ENCODE measurements at places on chromosomes 5 and 9.

DNA sequence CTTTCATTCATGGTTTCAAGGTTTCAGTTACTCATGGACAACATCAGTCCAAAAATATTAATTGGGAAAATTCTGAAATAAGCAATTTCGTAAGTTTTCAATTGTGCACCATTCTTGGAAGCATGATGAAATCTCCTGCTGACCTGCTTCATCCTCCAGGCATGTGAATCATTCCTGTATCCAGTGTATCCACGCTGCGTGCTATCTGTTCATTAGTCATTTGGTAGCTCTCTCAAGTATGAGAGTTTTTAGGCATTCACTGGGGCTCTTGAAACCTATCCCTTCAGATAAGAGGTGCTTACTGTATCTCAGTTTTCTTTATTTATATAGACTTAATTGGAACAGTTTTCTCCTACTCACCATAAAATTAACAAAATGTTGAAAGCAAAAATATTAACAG lies 293.0 kb downstream of the CDH12 start:
- DNase-seq = no peak

DNA sequence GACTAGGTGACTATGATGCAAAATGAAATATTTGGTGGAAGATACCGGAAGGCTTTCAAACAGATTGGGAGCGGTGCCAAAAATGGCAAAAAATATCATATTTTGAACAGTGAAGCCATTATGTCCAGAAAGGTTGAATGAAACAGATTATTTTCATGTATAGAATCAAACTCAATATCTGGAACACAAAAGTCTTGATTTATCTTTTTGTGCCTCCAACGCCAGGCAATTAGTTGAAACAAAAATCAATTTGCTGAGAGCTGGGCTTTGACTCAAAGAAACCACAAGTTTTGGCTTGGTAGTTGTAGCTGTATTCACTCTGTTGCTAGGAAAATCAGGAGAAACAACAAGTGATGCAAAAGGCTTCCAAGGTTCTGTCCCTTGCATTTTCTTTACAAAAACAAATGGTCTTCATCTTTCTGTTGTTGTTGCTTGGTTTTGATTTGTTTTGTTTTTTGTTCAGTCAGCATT lies 421.7 kb upstream of the TYRP1 start:
- no peak for DNase-seq

DNA sequence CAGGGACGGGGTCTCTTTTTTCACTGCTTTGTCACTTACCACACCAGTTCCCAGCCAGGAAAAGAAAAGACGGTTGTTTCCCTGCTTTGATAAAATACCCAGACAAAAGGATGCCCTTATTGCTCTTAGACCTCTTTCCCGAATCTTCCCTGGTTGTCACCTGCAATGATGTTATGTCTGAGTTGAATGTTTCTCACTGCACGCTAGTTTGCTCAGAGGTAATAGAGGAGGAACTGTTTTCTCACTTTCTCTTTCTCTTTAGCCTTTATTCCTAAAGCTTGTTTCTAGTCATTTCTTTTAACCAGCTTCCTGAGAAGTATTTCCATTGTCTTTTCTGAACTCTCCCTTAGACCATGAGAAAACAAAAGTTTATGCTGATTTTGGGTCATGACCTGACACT lies 32.9 kb downstream of the ACER2 start:
- DNase-seq = peak; percentile 8

- no peak for DNase-seq
These were observed 41.9 kb downstream of the NIM1K start for GRCh38 chr5:43233946-43234345.

- no peak for DNase-seq
These were observed 203.6 kb downstream of the ELAVL2 start for GRCh38 chr9:23622396-23622795.

- DNase-seq = no peak
These were observed 123.7 kb upstream of the CPEB4 start for GRCh38 chr5:173764332-173765028.

GRCh38 chr9:137319011-137319738 lies 17.1 kb upstream of the NRARP start:
- DNase-seq = no peak

- no peak for DNase-seq
These were observed 301.8 kb upstream of the CDH6 start for GRCh38 chr5:30891660-30892059.

DNA sequence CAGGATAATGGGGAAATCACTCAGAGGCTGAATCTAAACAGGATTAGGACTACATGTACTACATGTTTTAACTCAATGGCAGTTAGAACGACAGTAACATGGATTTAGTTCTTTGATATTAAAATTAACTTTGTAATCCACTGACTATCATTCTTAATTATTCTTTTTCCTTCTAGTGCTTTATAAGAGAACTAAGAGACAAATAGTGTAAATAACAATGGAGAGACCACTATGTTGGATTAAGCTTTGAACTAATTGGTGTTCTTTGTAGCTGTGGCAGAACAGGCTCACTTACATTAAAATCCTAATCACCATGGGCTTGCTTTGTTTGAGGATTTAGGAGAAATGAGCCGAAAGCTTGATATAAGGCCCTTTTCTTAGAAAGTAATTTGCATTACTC lies 18.8 kb downstream of the NMRK1 start:
- DNase-seq = no peak

- no peak for DNase-seq
These were observed 171.1 kb upstream of the FSTL4 start for GRCh38 chr5:133783481-133783880.

DNA sequence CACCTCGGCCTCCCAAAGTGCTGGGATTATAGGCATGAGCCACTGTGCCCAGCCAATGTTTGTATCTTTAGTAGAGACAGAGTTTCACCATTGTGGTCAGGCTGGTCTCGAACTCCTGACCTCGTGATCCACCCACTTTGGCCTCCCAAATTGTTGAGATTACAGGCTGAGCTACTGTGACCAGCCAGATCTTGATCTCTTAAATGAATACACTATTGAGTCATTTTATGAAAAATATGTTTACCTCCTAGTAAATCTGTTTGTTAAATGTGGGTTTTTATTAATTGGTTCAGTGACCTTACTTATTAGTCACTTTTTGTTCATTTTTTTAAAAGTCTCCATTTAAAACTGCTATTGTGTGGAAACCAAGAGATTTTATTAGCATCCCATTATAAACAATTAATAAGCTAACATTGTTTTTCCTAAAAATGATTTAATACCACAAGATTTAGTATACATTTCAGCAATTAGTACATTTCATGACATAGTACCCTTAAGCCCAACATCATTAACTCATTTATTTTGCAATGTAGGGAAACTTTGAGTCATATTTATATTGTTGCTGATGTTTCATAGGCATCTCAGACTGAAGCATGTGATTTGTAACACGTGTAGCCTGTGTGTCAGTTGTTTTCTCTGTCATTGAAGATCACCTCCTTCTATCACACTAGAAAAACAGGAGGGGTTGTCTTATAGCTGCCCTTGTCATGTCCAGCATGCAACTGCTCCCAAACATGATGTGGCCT lies 261.2 kb downstream of the TAF11L14 start:
- no peak for DNase-seq

- no peak for DNase-seq
These were observed 13.5 kb downstream of the NSD1 start for GRCh38 chr5:177146891-177147638.

- no peak for DNase-seq
These were observed 11.9 kb downstream of the GIN1 start for GRCh38 chr5:103108086-103108485.

DNA sequence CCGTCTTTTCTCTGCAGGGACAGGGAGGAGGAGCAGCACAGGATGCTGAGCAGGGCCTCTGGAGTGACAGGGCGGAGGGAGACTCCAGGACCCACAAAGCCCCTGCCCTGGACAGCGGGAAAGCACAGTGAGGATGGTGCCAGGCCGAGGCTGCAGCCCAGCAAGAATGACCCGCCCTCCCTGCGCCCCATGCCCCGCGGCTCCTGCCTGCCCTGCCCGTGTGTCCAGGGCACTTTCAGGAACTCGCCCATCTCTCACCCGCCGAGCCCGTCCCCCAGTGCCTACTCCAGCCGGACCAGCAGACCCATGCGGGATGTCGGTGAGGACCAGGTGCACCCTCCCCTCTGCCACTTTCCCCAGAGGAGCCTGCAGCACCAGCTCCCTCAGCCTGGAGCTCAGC lies 9.1 kb upstream of the EXOC3 start:
- no peak for DNase-seq

- DNase-seq = no peak
These were observed 144.5 kb upstream of the GDNF start for GRCh38 chr5:37984300-37984699.

GRCh38 chr5:82560561-82560960 lies 282.4 kb upstream of the RPS23 start:
- no peak for DNase-seq

DNA sequence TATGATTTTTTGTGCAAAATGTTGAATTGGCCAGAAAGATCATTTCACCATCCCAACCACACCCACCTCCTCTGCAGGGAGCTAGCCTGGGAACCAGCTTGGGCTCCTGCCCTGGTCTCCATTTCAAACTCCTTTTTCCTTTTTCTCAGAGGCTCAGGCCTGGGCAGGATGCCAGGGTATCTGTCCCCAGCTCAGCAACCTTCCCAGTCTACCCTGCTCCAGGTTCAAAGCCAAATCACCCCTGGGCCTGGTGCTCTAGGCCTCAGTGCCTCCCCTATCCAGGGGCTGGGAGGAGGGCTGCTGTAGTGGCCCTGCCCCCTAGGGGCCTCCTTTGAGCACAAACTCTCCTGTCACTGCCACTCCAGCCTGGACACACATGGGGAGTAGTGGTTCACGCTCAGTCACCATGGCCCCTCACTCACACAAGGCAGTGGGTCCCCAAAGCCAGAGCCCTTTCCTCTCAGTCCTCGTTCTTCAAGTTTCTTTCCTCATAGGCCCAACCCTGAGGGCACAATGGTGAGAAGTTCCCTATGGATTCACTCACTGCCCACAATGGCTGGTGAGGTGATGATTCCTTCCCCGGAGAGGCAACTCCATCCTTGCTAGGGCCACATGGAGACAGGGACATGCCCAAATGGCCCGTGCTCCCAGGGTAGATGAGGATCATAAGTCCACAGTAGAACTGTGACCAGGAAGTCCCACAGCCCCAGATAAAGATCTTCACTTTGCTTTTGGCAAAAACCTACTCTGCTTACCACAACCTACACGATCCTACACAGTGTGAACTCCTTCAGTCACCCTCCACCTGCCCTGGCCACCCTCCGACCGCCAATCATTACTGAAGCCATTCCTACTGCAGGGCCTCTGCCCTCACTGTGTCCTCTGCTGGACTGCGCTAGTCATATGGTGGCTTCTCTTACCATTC lies 1.6 kb upstream of the ST6GALNAC4 start:
- no peak for DNase-seq

DNA sequence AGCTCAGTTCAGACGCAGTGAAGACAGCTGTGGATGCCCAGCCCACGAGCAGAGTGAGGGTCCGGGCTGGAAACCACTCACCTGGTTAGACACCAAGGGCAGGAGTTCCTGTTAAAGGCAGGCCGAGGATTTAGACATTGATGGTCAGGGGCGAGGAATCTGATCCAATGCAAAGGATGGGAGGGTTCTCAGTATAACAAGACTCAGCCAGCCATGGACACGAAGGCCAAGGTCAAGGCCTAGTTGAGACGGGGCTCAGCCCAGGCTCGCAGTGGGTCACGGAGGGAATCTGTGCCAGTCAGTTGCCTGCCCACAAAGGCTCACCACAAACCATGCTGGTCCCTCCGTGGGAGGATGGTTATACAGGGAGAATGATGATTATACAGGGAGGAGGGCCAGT lies 63.3 kb upstream of the FCN1 start:
- DNase-seq = no peak

GRCh38 chr5:75152860-75153259 lies 83.8 kb downstream of the ANKRD31 start:
- no peak for DNase-seq

- no peak for DNase-seq
These were observed 109.9 kb upstream of the CPEB4 start for GRCh38 chr5:173778152-173778782.

- DNase-seq = no peak
These were observed 235.6 kb downstream of the DNAH5 start for GRCh38 chr5:13708906-13709305.

DNA sequence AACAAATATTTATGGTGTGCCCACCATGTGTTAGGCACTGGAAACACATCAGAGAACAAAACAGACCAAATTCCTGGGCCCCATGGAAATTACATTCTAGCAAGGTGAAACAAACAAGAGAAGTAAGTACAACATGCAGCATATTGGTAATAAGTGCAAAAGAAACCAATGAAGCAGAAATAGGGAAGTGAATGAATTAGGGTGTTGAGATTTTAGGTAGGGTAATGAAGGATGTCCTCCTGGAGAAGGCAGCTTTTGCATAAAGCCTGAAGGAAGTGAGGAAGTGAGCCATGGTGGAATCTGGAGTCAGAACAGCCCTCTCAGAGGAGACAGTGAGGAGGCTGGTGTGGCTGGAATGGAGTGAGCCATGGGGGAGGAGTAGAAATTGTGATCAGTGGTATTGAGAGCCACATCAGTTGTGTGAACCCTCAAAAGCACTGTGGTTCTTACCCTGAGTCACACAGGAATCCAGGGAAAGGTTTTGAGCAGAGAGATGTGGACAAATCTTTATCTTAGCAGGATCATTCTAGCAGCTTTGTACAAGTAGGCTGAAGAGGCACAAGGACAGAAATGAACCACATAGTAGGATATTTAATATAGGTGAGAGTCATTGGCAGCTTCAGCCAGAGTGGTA lies 52.7 kb upstream of the ARL15 start:
- no peak for DNase-seq

- no peak for DNase-seq
These were observed 57.9 kb upstream of the ANKH start for GRCh38 chr5:14929293-14930065.

DNA sequence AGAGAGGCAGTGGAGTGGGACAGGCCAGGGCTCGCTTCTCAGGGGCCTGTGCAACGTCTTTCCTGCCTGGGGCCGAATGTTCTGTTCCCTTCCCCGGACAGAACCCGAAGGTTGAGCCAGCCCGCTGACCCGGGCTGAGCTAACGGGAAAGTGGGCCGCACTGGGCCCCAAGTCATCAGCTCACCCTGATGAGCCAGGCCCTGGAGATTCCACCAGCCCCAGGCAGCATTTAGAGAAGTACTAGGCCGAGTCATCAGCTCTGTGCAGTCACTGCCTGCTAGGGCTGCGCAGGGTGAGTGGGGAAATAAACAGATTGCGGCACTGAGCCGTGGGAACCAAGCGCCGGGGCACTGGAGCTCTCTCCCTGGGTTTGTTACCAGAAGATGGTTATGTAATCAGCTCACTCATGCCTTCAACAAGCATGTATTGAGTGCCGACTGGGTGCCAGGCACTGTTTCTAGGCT lies 29.1 kb upstream of the DUSP1 start:
- DNase-seq = no peak

- DNase-seq = no peak
These were observed 3.9 kb upstream of the S100Z start for GRCh38 chr5:76845890-76846289.

DNA sequence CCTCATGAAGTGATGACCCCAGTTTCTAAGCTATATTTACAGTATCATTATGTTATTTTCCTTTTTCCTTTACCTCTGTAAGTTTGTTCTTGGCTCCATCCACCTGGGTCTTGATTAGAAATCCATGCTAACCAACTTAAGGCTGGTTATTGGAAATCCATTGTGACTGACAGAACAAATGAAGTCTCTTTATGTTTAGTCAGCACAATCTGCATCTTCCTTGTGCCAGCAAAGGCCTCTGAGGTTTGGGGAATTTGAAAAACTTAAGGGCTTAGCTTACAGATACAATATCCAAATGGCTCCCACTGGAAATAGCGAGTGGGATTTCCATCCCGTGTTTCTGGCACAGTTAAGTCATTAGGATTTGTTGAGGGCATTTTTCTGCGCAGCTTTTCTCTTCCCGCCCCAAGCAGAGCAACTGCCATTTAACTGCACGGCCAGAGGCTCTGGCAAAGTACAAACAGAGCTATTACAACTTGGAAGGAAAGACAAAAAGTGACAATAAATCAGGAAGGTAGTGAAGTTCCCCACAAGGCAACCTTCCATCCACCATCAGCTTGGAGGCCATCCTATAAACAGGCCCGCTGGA lies 64.2 kb downstream of the DCP2 start:
- no peak for DNase-seq
